ENCODE measurements at places on chromosomes 1 and 21.

GRCh38 chr1:241081473-241081872, 275.5 kb downstream of the RGS7 start:
- no peak for DNase-seq

DNA sequence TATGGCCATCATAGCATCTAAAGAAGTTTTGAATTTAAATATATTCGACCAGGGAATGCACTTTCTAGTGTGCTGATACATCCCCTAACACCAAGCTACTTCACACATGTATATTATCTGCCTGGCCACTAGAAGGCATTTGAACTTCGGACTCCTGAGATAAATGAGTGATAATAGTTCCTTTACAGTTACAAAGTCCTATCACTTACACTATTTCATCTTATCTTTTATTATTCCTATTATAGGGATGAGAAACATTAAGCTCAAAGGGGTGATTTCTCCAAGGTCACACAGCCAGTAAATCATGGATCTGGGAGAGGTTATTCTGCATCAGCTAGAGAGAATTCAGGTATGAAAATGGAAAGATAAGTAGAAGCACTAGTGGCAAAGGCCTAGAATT, 40.3 kb downstream of the GPATCH2 start:
- DNase-seq: no peak

GRCh38 chr1:5969168-5969567, 23.1 kb downstream of the NPHP4 start:
- no peak for DNase-seq

- DNase-seq: no peak
These were observed 22.0 kb downstream of the KCNK1 start for GRCh38 chr1:233635765-233636502.

DNA sequence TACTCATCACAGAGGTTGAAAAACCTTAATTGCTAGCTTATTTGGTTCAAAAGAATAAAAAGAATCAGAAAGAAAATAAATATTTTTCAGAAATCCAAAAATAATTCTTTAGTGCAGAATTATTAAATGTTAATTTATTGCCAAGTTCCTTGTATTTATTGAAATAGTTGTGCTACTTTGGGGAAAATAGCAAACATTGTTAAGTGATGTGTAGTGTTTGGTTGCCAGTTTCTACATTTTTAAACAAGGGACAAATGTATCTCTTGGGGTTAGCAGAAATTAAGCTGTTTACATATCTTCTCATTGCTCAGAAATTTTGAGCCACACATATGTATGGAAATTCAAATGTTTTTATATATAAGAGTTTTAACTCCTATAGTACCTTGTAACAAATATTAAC, 775.0 kb downstream of the USP25 start:
- no peak for DNase-seq

DNA sequence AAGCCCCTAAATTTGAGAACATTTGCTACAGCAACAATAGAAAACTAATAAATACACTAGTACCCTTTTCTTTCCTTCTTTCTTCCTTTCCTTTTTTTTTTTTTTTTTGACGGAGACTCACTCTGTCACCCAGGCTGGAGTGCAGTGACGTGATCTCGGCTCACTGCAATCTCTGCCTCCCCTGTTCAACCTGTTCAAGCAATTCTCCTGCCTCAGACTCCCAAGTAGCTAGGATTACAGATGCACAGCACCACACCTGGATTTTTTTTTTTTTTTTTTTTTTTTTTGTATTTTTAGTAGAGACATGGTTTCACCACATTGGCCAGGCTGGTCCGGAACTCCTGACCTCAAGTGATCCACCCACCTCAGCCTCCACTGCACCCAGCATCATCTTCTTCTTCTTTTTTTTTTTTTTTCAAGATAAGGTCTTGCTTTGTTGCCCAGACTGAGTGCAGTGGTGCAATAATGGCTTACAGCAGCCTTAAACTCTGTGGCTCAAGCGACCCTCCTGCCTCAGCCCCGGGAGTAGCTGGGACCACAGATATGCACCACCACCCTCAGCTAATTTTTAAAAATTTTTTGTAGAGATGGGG, 19.6 kb upstream of the CBR3 start:
- DNase-seq: no peak

- no peak for DNase-seq
These were observed 3.0 kb upstream of the LACTBL1 start for GRCh38 chr1:22975694-22976093.

DNA sequence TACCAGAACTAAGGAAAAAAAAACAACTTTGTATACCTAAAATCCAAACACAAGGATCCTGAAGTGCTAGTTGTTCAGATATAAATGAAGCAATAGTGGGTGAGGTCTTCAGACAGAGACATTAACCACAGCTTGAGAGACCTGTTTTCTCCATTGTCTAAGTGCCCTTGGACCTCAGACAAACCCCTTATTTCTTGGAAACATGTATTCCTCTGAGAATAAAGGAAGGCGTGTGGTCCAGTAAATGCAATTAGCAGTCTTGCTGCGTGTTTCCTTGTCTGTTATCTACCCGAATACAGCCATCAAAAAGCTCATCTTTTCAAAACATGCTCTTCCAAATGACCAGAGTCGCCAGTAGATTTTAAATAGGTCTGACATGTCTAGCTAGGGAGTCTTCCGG, 291.1 kb upstream of the NFIA start:
- DNase-seq: no peak

DNA sequence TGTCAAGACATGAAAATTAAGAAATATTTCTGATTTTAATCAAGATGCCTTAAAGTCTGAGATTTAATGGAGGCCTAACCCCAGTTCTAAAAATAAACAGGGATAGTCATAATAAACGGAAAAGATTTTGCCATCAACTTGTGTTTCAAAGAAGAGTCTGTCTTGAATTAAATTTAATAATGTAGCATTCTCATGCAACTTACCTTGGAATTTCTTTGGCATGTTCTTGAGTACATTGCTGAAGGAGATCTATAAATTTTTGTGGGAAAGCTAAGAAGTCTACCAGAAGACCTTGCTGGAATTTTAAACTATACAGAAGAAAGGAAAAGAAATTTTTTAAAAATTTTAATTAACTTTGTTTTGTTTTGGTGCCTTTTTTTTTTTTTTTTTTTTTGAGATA, 10.6 kb downstream of the SASS6 start:
- no peak for DNase-seq

DNA sequence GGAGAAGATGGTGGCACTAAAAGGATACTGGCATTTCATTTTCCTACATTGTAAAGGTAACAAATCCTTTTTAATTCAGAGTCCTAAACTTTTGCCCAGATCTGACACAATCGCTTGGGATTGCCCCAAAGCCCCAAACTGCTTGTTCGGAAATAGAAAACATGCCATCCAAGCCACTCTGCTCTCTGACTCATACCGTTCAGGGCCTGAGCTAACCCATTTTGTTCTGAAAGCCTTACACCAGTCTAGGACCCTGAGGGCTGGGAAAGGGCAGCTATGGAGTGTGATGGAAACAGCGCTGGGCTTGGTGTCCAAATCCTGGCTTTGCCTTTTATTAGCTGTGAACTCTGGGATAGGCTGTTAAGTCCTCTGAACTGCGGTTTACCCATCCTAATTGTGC, 159.4 kb upstream of the UBE2U start:
- no peak for DNase-seq

GRCh38 chr21:36788120-36788638, 89.3 kb downstream of the SIM2 start:
- DNase-seq: no peak

DNA sequence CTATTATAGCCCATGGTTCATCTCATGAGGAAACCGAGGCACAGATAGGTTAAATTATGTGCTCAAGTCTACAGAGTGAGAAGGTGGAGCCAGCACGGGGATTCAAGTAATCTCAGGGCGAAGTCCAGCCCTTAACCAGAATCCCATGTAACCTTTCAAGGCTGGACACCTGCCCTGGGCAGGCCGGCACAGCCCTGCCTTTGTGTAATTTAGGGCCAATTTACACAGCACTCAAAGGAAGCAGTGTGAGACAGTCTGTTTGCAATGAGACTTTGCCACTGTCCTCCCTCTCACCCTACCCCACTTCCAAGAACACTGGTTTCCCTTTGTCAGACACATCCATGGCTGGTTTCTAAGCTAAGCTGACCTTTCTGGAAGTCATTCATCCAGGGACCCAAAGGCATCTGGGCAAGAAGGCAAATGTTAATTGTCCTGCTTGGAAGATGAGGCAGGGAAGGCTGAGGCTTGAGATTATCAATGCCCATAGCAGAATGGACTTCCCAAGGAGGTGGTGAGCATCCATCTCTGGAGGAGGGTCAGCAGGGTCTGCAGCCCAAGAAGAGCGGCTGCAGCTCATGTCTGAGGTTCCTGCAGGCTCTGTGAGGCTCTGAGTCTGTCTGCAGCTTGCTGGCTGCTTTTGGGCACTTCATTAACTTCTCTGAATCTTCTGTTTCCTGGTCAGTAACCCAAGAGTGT, 159.2 kb downstream of the TRABD2B start:
- DNase-seq: no peak

- DNase-seq: no peak
These were observed 1.1 kb downstream of the ITLN1 start for GRCh38 chr1:160883581-160884513.

DNA sequence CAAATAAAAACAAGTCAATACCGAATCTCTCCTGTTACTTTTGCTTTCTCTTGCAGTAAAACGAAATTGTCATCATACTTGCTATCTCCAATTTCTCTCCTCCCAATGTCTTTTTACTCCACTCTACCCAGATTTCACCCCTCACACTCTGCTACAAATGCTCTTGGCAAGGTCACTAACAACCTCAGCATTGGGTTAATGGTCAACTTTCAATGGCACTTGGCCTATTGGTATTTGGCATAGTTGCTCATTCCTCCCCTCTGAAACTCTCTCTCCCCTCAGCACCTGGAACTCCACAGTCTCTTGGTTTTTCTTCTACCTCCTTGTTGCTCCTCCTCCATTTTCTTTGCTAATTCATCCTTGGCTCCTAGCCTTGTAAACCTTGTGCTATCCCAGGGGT, 367.3 kb downstream of the PTPRU start:
- DNase-seq: peak; percentile 22

GRCh38 chr1:15869413-15869812, 21.9 kb downstream of the SPEN start:
- DNase-seq: no peak

- no peak for DNase-seq
These were observed 66.9 kb upstream of the DIP2A start for GRCh38 chr21:46391773-46392172.

DNA sequence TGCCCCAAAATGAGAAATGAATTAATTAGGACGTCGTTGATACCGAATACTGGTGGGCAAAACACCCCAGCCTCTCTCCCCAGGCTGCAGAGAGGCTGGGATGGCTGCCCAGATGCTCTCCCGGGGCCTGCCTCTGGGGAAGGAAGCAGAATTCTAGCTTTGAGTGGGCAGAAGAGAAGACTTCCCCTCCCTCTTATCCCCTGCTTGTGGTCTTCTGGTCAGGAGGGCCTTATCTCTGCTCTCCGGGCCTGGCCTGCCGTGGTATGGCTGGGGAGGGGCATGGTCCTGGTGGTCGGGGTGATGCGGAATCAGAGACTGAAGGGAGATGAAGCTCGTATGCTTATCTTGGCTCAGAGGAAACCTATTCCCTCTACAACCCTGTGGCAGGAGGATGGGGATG, 9.8 kb upstream of the CSF3R start:
- DNase-seq: no peak

DNA sequence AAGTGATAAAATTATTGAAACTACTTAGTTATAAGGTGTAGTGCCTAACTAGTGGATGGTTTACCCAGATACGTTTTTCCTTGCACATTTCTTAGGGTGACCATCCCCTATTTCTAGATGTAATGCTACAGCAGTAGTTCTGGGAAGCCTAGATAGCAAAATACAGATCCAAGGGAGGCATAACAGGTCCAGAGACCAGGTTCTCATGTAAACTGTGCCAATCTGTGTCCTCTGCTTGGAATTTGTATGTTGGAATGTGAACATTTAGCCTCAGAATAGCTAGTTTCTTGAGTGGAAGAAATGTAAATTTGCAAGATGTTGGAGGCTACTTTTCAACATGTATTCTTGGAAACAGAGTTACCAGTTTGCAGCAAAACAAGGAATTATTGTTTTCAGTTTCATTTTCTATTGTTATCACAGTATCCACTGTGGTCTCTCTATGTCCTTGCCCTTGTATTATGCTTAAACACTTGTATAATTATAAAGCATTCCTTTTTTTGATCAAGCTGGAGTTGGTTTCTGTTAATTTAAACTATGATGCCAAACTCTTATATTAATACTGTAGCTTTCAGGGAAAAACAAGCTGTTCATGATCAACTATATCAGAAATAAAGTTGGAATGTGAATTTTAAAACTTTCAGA, 102.0 kb upstream of the BRINP3 start:
- no peak for DNase-seq

DNA sequence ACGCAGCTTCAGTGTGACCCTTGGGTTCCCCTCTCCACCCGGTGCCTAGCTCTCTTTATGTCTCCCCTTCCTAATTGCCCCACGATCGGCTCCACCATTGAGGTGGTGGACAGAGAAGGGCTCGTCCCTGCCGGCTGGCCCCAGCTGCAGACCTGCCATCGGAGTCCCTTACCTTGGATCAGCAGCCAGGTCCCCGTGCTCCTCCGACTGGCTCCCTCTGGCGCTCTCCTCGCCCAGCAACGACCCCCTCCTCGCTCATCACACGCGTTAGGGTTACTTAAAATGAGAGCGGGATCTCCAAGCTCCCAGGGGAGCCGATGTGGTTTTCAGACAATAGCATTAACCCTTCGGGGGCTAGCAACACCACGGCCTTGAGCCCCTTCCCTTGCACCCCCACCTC, 8.1 kb upstream of the ETV3L start:
- no peak for DNase-seq

DNA sequence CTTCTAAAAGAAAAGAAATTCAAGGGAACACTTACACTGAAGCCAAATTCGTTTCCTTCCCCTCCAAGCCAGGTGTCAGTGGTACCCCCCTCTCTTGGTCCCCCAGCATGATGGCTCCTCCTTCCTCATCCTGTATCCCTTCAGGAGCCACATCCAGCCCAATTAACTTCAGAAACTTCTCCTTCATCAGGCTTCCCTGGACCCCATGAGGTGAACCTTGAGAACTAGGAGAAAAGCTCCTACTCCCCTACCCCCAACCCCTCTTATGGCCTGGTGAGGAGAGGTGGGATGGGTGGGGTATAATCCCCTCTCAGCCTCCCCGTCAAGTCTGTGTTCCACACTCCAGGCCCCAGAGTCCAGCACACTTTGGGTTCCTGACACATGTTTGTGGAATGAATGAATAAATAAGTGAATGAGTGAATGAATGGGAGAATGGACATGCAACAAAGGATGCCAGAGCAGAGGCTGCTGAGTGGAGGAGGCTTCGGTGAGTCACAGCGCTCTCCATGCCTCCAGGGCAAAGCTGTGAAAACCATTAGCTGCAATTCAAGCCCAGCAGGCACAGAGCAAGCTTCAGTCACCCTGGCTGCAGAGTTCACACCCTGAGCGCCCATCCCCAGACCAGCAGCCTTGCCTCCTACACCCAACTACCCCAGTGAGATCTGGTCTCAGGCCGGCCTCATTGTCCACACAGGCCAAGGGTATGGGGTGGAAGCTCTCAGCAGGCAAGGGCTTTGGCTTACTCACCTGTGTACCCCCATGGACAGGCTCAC, 43.8 kb downstream of the BATF3 start:
- no peak for DNase-seq

- peak; percentile 61 for DNase-seq
These were observed 27.7 kb downstream of the STYXL2 start for GRCh38 chr1:167121375-167122120.

- DNase-seq: no peak
These were observed 139.2 kb downstream of the PTPRC start for GRCh38 chr1:198778049-198778448.

Data from lung (tissue), 17 donors.